ENCODE measurements at places on chromosomes 3 and 15.

- DNase-seq, result no peak
Observed at GRCh38 chr3:60333710-60334109, 917.5 kb downstream of the FHIT start.

GRCh38 chr15:45254405-45254804 is 2.4 kb downstream of the SLC28A2 start:
- no peak for DNase-seq

- DNase-seq, result no peak
Observed at GRCh38 chr3:178036451-178037144, 499.6 kb upstream of the KCNMB2 start.

GRCh38 chr3:134753999-134754742 is 40.9 kb upstream of the EPHB1 start:
- no peak for DNase-seq

GRCh38 chr3:194565597-194566190 is 67.5 kb downstream of the TMEM44 start:
- no peak for DNase-seq

DNA sequence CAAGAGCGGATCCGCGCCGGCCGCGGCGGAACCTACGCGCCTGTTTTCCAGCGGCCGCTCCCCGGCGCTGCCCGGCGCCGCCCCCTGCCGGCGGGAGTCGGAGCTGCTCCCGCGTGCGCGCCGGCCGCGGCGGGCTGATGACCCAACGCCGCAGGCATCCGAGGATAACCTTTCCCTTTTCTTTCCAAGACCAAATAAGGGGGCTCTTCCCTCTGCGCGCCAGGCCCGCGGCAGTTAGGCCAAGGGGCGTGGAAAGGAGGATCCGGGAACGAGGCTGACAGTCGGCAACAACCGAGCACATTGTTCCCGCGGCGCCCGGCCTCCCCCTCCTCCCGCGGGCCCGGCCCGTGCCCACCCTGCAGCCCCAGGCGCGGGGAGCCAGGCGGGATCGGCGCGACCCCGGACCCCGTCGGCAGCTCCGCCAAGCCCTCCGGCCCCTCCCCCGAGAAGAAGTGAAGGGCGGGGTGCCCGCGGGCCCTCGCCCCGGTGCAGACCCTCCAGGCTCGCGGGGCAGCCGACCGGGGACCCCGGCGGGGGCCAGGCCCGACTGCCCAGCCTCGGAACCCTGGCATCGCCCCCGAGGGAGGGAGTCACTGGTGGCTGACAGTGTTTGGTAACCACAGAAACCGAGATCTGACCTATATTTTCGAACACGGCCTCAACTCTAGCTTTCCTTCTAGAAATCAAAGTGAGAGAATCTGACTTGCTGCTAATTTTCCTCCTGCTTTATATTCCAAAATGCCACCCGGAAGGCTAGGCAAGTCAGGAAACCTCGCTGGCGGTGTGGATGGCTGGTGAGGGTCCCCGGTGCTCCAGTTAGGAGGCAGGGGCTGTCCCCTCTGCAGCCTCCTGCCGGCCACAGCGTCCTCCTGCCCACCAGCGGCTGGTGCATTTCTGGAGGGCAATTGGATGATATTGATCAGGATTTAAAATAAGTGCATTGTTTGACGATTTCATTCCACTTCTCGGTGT is 45.6 kb upstream of the SYNM start:
- no peak for DNase-seq

GRCh38 chr3:57783186-57784088 is 27.3 kb downstream of the SLMAP start:
- no peak for DNase-seq

DNA sequence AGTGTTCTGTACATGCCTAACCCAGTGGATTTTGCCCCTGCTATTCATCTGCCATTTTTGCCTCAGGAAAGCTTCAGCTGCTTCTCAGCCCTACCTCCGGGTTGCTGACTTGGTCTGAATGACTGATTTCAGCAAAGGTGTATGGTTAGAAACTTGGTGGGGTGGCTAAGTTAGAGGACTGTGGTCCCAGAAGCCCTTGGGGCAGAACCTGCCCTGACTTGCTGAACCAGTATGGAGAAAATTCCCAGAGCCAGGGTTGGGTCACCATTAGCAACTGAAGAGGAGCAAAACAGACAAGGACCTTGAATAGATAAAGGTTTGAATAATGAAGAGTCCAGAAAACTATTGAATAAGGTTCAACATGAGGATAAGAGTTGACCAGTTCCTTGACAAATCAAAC is 6.1 kb upstream of the WWTR1 start:
- DNase-seq, result no peak

- DNase-seq, result no peak
Observed at GRCh38 chr3:99131876-99132275, 230.4 kb upstream of the DCBLD2 start.

DNA sequence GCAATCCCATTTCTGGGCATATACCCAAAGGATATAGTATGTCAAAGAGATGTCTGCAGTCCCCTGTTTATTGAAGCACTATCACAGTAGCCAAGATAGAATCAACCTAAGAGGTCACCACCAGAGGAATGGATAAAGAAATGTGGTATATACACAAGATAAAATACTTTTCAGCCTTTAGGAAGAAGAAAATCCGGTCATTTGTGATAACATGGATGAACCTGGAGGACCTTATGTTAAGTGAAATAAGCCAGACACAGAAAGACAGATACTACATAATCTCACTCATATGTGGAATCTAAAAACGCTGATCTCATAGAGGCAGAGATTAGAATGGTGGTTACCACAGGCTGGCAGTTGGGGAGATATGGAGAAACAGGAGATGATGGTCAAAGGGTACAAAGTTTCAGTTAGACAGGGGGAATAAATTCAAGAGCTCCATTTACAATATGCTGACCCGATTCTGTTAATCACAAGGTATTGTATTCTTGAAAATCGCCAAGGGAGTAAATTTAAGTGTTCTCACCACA is 195.8 kb downstream of the MTHFS start:
- no peak for DNase-seq

GRCh38 chr3:35028157-35028556 is 611.2 kb upstream of the ARPP21 start:
- no peak for DNase-seq

GRCh38 chr3:12796171-12797123 is at the start of gene CAND2:
Gene CAND2, plus strand, starts transcription at chr3:12796680. Its CDS starts 41 bp downstream, at chr3:12796721.
- no peak for DNase-seq

All from activated CD4-positive, CD25-positive, alpha-beta regulatory T cell treated with anti-CD3 and anti-CD28 coated beads, Interleukin-2, amount 50 U/mL, for 16 hours (primary cell).